WERI-Rb-1 (cell line): ENCODE measurements at places on chromosomes 1 and 21.

GRCh38 chr1:109391626-109392025 is 6.1 kb downstream of the SORT1 start:
- DNase-seq: no peak

DNA sequence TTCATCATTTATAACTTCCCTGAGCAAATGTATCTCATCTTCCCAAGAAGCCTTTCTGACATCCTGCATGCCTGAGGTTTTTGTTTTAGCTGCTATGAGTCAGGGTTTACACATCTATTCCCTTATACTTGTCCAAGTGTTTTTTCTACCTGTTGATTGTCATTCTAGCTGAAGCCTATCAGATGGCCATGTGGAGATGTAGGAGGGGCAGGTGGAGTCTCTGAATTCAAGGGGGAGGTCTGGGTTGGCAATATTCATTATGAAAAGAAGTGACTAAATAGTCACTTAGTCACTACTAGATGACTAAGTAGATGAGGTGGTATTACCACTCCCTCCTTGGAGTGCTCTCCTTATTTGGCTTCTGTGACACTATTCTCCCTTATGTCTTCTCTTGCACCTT is 52.4 kb downstream of the XCL1 start:
- DNase-seq: no peak

DNA sequence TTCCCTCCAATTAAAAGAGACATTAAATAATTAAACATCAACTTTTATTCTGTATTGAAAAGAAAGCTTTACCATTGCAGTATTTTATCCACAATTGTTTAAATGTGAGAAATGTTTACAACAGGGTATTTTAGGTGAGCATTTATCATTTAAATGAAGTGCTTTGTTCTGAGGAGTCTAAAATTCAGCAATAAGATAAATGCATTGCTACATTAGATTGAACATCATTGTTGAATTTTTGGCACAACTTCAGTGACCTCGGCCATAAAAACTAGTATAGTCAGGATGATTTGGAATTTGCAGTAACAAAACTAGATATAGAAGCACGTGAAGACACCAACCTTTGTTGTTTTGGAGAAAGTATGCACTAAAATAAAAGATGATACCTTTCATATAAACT is 692.9 kb downstream of the USP25 start:
- DNase-seq: no peak

- DNase-seq: no peak
These were observed 60.8 kb downstream of the ARHGEF16 start for GRCh38 chr1:3515272-3515671.

DNA sequence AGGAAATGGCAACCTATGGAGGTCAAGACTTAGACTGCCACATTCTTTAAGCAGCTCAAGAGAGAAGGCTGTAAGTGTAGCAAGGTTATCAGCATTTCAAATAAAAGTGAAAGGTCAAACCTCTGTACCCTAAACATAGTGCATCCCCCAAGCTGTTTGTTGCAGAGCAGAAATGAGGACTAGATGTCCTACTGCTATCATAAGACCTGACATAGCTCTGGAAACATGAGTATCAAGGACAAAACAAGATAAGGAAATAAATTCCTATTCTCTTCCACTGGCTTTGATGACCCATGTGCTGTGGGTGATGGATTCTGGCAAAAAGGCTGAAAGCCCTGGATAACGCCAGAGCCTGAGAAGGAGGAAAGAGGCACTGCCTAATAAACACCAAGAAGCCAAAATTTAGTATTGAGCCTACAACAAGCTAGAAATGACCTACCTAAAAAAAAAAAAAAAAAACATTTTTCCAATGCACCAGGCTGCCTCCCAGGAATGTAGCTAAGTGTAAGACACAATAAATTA is 35.9 kb downstream of the URB1 start:
- DNase-seq: no peak

DNA sequence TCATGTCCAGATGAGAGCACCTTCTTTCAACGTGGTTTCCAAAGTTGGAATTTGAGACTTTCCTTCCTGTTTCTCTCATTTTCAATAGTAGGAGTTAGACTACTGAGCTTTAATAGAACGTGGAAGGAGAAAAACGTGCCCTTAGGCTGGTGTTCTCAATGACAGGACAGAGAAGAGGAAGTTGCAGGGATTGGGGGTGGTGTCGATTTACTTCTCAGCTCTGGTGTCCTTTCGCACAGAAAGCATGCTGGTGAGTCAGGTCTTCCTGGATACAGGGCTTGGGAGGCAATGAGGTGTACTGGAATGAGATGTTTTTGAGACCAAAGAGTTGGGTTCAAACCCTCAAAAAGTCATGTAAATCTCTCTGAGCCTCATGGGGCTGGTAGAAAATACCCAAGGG is 67.1 kb downstream of the HIVEP3 start:
- DNase-seq: no peak

DNA sequence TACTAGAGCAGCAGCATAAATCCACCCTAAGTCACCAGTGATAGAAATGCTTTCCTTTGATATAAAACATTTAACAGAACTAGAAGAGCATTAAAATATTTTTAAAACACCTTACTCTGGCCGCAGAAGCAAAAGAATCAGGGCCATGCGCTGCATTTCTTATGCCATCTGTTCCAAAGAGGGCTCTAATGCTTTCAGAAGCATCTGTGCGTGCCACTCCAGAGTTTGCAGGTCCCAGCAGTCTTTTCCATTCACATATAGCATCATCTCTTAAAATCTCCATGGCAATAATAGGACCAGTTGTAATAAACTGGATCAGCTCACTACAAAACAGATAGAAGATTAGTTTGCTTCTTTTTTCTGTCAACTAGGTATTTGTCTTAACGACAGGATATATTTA is 69.2 kb downstream of the NME7 start:
- no peak for DNase-seq

DNA sequence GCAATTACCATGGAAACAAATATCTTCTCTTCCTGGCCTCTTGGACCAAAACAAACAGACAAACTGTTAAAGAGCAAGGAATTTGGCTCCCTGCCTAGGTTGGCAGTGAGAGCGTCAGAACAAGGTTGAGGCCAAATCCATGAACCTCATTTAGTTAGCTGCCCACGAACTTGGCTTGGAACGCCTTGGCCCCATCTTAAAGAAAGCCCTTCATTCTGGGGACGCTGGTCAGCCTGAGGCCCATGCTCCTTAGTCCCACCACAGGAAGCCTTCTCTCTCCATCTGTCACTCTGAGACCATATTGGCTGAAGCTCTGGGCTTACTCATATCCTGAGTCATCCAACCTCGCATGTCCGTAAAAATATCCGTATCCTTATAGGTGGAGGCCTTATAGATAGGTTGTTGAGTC is 62.4 kb upstream of the DIRAS3 start:
- no peak for DNase-seq

GRCh38 chr1:93821423-93822144 is 57.4 kb downstream of the DNTTIP2 start:
- no peak for DNase-seq

- DNase-seq: no peak
These were observed 180.7 kb upstream of the SGIP1 start for GRCh38 chr1:66353257-66353656.

GRCh38 chr1:68950036-68950435 is 453.2 kb upstream of the DEPDC1 start:
- no peak for DNase-seq

- no peak for DNase-seq
These were observed 176.5 kb upstream of the HOOK1 start for GRCh38 chr1:59638231-59638711.

DNA sequence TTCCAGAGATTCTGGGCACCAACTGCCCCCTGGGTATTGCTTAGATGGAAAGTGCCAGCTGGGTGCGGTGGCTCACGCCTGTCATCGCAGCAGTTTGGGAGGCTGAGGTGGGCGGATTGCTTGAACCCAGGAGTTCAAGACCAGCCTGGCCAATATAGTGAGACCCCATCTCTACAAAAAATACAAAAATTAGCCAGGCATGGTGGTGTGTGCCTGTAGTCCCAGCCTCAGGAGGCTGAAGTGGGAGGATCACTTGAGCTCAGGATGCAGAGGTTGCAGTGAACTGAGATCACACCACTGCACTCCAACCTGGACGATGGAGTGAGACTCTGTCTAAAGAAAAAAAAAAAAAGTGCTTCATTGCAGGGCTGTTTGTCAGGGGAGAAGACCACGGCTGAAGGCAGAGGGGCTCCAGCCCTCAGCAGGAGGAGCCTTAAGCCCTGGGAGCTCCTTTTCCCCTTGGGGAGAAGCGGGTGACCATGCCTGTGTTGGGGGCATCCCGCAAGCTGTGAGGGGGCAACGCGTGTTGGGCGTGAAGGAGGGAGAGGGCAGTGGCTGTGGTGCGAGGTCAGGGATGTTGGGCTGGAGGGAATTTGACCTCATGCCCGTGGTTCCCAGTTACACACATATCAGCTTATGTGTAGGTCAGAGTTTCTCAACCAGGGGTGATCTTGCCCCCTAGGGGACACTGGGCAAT is 131.5 kb upstream of the VAMP3 start:
- DNase-seq: no peak

DNA sequence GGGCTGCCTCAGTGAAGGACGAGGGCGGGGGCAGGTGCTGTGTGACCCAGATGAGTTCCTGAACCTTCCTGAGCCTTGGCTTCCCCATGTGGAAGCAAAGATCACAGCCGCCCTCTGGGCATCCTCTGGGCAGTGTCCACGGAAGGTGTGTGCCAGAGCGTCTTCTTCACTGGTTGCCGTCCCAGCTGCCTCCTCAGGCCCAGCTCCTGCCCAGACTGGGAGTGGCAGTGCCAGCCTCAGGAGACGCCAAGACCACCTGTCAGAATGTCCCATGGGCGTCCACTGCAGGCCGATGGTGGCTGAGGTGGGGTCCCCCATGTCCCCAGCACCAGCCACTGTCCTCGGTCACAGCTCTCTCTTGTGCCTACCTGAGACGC is 10.2 kb downstream of the ARHGEF16 start:
- DNase-seq: no peak

DNA sequence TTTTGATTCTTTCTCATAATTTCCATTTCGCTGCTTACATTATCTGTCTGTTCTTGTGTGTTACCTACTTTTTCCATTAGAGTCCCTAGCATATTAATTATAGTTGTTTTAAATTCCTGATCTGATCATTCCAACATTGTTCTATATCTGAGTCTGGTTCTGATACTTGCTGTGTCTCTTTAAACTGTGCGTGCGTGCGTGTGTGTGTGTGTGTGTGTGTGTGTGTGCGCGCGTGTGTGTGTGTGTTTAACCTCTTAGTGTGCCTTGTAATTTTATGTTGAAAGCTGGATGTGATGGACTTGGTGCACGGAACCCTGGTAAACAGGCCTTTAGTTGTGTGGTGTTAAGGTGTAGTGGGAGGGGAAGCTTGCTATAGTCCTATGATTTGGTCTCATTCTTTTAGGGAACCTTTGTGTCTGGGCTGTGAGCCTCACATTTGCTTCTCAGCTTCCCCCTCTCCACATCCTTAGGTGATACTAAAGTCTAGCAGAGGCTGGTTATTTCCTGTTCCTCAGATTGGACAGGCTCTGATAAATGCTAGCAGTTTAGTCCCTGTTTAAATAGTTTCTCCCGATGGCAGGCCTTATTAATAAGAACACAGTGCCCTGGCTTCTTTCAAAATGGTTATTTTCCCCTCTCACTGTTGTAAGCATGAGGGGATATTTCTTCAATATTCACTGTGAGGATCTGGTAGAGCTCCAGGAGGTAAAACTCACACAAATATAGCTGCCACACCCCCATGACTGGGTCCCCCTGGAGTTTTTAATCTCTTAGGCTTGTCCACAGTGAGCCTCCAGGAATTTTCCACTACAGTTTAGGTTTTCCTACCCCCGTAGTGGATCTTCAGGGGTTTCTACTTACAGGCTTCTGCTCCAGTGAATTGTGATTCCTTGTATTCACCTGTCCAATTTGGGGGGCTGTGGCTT is 118.3 kb downstream of the GALNT2 start:
- no peak for DNase-seq

- no peak for DNase-seq
These were observed 177.3 kb upstream of the PTBP2 start for GRCh38 chr1:96544051-96544830.

GRCh38 chr1:184753608-184754475 is 816 bp downstream of the EDEM3 start:
- DNase-seq: peak; percentile 49

- no peak for DNase-seq
These were observed 8.5 kb upstream of the EXO1 start for GRCh38 chr1:241839369-241839979.

DNA sequence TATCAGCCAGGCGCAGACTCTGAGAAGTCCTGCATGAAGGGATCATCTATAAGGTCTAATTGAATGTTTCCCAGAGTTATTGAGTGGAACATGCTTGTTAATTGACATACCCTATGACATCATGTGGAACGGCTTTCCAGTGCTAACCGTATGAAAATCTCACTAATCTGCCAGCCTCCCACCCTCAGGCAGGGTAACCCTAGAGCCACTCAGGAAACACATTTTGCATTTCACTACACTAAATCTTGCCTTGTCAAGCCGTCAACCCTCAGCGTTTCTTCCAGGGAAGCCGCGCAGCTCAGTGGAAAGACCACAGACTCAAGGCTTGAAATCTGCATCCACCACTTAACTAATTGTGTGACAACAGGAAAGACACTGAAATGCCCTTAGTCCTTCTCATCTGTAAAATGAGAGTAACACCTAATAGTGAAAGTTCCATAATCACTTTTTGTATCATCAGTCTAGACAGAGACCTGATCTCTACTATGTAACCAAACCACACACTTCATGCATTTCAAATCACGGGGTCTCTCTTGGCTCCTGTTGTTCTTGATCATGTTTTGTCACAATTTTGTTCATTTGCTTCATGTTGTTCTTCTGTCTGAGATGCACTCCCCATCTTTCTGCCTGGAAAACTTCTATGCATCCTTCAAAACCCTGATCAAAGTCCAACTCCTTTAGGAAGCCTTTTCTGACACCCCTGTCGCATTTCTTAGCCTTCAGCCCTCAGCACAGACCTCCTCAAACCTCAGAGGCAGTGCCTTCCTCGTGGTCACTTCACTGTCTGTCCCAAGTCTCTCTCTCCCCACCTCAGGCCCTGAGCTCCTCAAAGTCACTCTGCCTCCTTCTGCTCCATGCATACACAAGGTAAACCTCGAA is 246.5 kb downstream of the TOMM20 start:
- DNase-seq: peak; percentile 62

- DNase-seq: no peak
These were observed 141.9 kb upstream of the LYPLAL1 start for GRCh38 chr1:219031809-219032208.
